ENCODE measurements at places on chromosomes 3 and 15.

- no peak for DNase-seq
Measured at GRCh38 chr3:175082631-175083030, 223.5 kb downstream of the NAALADL2 start.

- DNase-seq: no peak
Measured at GRCh38 chr15:44319385-44319784, 30.9 kb downstream of the GOLM2 start.

DNA sequence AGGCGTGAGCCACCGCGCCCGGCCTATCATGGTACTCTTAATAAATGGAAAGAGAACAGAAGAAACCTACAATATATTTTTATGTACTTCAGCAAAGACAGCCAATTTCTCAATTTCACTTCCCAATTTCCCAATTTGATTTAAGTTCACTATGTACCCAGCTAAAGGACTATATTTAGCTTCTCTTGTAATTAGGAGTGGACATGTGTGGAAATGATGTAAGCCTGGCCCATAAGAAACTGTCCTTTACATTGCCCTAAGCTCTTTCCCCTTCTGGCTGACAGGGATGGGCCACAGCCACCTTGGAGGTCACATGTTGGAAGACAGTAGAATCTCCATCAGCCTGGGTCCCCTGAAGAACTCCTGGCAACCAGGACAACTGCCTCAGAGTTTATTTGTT lies 6.2 kb downstream of the TMEM39A start:
- DNase-seq: no peak

DNA sequence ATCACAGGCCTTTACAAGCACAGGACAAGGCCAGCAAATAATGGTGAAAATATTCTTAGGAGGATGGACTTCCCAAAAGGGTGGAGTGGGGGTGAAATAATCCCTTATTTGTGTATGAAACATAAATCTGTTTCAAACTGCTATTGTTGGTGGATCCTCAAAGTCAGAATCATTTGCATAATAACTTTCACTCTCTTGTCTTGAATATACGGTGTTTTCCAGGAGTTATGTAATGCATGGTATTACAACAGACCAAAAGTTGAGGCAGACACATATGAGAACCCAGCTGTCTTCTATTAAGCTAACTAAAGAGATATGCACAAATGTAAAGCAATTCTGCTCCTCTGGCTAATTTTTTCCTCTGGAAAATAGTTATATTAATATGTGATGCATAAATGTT lies 57.7 kb downstream of the PRTG start:
- DNase-seq: no peak
